ENCODE measurements at places on chromosomes 12 and 14.

- DNase-seq: no peak
These were observed 405.1 kb upstream of the FOXG1 start for GRCh38 chr14:28361486-28361885.

DNA sequence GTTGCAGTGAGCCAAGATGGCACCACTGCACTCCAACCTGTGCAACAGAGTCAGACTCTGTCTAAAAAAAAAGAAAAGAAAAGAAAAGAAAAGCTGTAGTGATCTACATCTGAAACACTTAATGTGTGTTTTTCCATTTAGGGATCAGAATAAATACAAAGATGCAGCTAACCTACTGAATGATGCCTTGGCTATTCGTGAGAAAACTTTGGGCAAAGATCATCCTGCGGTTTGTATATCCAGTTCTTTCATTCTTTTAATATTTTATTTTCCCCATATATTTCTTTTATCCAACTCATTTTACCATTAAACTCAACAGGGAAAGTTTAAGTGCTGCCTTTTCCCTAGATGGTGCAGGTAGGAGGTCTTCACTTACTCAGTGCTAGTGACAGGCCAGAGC is 40.4 kb downstream of the KLC1 start:
- no peak for DNase-seq

DNA sequence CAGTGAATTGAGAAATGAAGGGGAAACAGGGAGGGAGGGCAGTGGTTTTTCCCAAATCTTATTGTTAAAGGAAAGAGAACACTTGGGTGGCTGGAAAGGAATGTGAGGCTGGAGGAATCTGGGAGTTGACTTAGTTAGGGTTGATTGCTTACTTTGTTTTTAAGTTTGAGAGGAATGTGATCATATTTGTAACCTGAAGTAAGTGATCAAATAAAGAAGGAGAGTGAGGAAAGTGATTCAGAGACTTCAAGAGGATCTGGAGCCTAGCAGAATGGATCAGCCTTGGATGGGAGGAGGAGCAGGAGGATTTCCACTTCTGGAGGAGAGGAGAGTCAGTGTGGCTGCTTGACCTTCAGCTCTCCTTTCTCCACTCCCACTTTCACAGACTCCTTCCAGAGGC is 6.0 kb upstream of the LRP6 start:
- no peak for DNase-seq

- DNase-seq: no peak
These were observed 1.1 kb upstream of the EXD2 start for GRCh38 chr14:69190191-69190590.

DNA sequence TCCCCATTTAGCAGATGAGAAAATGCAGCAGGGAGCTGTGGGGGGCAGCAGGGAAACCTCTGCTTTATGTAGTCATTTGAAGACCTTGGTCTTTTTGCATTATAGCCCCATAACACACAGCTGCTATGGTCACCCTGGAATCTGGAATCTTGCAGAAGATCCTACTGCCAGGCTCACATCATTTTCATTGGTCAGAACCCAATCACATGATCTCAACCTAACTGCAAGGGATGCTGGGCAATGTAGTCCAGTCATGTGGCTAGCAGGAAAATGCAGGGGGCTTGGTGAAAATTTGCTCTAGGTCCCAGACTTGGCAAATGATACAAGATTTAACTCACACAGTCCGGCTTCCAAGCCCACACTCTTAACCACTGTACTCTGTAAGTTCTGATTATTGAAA is 1028.7 kb downstream of the AACS start:
- no peak for DNase-seq

DNA sequence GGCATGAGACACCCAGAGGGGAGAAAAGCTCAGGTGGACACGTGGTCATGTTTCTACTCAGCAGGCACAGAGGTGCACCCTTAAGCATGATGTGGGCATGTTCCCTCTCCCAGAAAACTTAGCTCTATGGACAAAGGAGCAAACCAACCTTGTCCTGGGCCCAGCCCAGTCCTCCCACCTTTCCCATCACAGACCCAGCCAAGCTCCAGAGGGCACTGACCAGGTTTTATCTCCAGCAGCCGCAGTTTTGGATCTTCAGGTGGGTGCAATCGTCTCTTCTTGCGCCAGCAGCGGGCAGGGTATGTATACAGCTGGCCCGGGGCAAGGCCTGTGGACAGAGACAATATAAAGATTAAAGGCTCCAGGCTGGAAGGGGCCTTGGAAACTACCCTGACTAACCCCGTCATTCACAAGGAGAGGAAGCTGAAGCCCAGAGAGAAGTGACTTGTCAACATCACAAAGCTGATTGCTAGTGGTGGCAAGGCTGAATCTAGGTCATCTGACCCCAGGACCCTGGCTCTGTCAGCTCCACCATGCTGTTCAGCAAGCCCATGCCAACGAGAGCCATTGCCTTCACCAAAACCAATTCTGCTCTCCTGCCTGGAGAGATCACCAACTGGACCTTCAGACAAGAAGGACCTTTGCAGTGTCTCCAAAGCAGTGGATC is 140.7 kb downstream of the DPF3 start:
- no peak for DNase-seq
